Prostate gland (tissue), 2 donors: ENCODE measurements at places on chromosomes 11 and 22.

DNA sequence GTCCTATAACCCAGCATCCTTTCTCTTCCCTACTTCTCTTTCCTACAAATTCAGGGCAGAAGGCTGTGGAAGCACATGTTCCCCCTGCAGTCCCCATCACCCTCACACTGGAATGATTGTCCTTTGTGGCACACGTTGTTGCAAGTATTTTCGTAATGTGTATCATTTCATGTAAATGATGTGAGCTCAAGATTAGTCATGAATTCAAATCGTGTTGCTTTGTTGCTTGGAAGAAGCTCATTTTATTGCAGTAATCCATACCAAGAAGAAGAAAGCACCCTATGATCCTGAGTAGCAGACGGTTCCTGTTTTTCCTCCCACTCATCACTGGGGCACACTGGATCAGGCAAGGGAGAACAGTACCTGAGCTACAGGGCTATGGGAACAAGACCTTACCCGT, 173.4 kb downstream of the NCAM1 start:
- no peaks in the 10 kb centered on the region for H3K4me1 ChIP-seq
- H3K4me3 ChIP-seq = no peak overlapping the region
- H3K36me3 ChIP-seq = no peaks in the 10 kb centered on the region
- no peak overlapping the region for H3K27ac ChIP-seq
- no peaks in the 10 kb centered on the region for H3K27me3 ChIP-seq

DNA sequence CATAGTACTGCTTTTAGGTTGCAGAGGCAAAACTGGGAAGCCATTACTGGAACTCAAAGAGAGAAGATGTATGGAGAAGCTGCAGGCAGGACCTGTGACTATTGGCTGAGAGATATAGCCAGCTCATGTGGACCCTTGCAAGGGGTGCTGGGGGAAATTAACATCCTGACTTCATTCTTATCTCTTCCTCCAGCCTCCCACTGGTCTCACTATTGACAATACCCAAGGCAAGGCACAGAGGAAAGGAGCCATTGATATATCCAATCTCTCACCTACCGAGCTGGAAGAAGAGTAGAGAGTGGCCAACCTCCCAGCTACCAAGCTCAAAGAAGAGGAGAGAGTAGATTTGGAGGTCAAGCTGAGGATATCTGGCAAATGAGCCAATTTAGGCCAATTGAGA, 36.8 kb upstream of the ZBED5 start:
- no peaks in the 10 kb centered on the region for H3K36me3 ChIP-seq
- H3K27me3 ChIP-seq = no peaks in the 10 kb centered on the region

DNA sequence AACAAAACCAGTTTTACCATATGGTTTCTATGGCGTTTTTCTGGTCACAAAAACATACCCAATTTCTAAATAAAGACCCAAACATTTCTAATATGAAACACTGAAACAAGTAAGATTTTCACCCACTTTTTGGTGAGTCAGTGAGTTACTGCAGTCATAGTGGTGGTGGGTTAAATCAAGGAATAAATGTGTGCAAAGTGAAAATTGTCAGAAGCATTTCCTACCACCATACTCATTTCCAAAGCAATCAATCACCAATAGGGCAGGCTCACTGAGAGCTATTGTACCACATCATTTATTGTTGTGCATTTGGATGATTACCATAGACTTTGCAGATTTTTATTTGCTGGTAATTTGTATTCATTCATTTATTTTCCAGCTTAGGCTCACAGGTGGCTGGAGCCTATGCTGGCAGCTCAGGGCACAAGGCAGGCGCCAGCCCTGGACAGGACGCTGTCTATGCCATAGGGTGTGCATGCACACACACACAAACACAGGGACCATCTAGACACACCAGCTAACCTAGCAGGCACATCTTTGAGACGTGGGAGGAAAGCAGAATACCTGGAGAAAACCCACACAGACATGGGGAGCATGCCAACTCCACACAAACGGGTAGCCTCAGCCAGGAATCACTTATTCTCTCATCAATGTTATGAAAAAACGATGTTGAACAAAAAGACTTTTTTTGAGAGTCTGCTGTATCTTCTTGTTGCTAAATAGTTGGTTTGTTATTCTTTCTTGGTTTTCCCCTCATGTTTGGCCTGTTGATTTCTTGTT, 5.1 kb downstream of the FAM118B start:
- H3K4me1 ChIP-seq = peaks cover 3% of the 10 kb centered on the region
- no peaks in the 10 kb centered on the region for H3K36me3 ChIP-seq
- no peak overlapping the region for H3K27ac ChIP-seq

- no peaks in the 10 kb centered on the region for H3K4me1 ChIP-seq
- no peak for DNase-seq
- no peaks in the 10 kb centered on the region for H3K36me3 ChIP-seq
- no peaks in the 10 kb centered on the region for H3K27me3 ChIP-seq
- H3K27ac ChIP-seq = no peak overlapping the region
Observed at GRCh38 chr11:115887316-115887715, 383.1 kb upstream of the CADM1 start.

GRCh38 chr22:41524809-41525449, 19.3 kb downstream of the POLR3H start:
- H3K27me3 ChIP-seq = no peaks in the 10 kb centered on the region
- no peak for DNase-seq
- H3K4me1 ChIP-seq = peaks cover 5% of the 10 kb centered on the region
- H3K4me3 ChIP-seq = no peak overlapping the region

- peak overlapping the region; percentile 85 for H3K27ac ChIP-seq
- no peaks in the 10 kb centered on the region for H3K36me3 ChIP-seq
- no peaks in the 10 kb centered on the region for H3K27me3 ChIP-seq
- H3K4me1 ChIP-seq = peaks cover 4% of the 10 kb centered on the region
- peak; percentile 67 for DNase-seq
Observed at GRCh38 chr11:57566005-57566904, 1.2 kb downstream of the UBE2L6 start.

DNA sequence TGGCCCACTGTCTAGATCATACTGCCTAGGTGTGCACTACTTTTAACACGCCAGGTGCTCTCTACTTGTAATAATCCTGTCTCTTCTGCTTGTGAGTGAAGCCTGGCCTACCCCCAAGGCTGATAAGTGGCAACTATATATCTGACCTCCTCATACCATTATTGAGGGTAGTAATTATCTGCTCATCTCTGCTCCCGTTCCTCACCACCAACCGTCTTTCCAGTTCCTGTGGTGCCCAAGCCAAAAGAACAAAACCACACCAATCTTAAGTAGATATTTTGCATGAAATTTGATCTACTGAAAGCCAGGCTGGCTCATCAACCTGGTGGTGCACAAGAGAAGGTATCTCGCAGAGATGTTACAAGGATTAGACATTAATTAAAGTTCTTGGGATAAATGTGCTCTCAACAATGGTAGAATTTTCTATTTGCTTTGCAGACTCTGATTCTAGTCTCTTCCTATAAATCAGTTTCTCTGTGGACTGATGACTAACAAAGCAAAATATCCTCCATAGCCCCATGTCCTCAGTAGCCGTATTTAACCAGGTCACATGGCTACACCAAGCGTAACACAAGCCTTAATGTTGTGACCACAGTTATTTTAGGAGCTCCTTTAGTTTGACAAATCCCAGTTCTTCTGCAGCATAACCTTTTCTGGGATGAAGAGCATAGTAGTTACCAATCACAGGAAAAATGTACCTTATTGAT, 267.2 kb downstream of the NTM start:
- no peak overlapping the region for H3K4me3 ChIP-seq
- H3K36me3 ChIP-seq = no peaks in the 10 kb centered on the region
- no peak for DNase-seq
- H3K27me3 ChIP-seq = no peaks in the 10 kb centered on the region
- H3K27ac ChIP-seq = no peak overlapping the region
- no peaks in the 10 kb centered on the region for H3K4me1 ChIP-seq

- H3K27ac ChIP-seq = no peak overlapping the region
- no peak overlapping the region for H3K4me3 ChIP-seq
- no peak for DNase-seq
- no peaks in the 10 kb centered on the region for H3K27me3 ChIP-seq
- no peaks in the 10 kb centered on the region for H3K4me1 ChIP-seq
Observed at GRCh38 chr22:45575607-45576272, 73.1 kb downstream of the FBLN1 start.

- no peak for DNase-seq
- no peak overlapping the region for H3K4me3 ChIP-seq
- peaks cover 5% of the 10 kb centered on the region for H3K27me3 ChIP-seq
- no peaks in the 10 kb centered on the region for H3K36me3 ChIP-seq
Observed at GRCh38 chr11:64297699-64298358, 2.3 kb upstream of the CATSPERZ start.

- peak overlapping the region; percentile 78 for H3K4me3 ChIP-seq
- peak overlapping the region; percentile 96 for H3K27ac ChIP-seq
- DNase-seq = no peak
- H3K36me3 ChIP-seq = no peaks in the 10 kb centered on the region
Observed at GRCh38 chr11:65573391-65574079, 1.2 kb downstream of the FAM89B start.

DNA sequence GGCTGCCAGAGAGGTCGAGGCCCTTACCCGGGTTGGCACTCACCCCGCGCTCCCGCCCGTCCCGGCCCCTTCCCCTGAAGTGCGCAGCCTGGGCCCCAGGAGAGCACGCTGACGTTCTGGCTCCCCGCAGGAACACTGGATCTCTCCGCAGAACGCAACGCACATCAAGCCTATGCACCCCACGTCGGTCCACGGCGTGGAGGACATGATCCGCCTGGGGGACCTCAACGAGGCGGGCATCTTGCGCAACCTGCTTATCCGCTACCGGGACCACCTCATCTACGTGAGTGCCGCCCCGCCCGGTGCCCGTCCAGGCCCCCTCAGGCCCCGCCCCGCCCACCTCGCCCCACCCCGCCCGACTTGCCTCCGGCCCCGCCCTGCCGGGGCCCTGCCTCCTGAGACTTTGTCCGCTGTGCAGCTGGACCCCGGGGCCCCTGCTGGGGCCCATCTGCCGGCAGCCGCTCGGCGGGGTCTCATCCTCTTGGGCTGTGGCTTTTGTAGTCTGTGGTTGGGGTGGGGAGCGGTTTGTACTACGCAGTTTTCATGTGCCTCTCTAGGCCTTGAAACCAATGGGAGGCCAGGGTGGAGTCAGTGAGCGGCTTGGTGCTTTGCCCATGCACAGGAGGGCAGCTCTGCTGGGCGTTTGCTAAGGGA, 19.7 kb downstream of the MYO7A start:
- DNase-seq = no peak
- no peaks in the 10 kb centered on the region for H3K27me3 ChIP-seq
- H3K27ac ChIP-seq = no peak overlapping the region
- no peaks in the 10 kb centered on the region for H3K4me1 ChIP-seq

GRCh38 chr22:27386186-27386585, 415.4 kb downstream of the MN1 start:
- H3K27ac ChIP-seq = no peak overlapping the region
- no peaks in the 10 kb centered on the region for H3K4me1 ChIP-seq
- DNase-seq = no peak
- H3K27me3 ChIP-seq = no peaks in the 10 kb centered on the region
- no peak overlapping the region for H3K4me3 ChIP-seq

DNA sequence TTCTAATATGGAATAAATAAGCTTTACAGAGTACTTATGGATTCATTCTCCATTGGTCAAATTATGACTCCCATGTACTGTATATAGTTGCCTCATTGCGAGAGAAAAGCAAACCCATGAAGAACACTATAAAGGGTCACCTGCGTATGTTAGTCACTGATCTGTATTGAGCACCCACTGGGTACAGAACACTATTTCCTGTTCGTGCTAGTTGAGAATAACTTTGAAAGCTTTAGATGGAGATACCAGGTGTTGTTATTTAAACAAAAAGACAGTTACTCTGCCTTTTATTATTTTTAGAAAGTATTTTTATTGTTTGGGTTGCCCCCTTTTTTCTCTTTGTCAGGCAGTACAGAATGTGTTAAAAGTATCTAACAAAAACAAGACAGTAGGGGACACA, 79.9 kb downstream of the DEUP1 start:
- H3K4me3 ChIP-seq = no peak overlapping the region
- no peaks in the 10 kb centered on the region for H3K27me3 ChIP-seq
- H3K36me3 ChIP-seq = no peaks in the 10 kb centered on the region
- no peaks in the 10 kb centered on the region for H3K4me1 ChIP-seq
- no peak for DNase-seq

DNA sequence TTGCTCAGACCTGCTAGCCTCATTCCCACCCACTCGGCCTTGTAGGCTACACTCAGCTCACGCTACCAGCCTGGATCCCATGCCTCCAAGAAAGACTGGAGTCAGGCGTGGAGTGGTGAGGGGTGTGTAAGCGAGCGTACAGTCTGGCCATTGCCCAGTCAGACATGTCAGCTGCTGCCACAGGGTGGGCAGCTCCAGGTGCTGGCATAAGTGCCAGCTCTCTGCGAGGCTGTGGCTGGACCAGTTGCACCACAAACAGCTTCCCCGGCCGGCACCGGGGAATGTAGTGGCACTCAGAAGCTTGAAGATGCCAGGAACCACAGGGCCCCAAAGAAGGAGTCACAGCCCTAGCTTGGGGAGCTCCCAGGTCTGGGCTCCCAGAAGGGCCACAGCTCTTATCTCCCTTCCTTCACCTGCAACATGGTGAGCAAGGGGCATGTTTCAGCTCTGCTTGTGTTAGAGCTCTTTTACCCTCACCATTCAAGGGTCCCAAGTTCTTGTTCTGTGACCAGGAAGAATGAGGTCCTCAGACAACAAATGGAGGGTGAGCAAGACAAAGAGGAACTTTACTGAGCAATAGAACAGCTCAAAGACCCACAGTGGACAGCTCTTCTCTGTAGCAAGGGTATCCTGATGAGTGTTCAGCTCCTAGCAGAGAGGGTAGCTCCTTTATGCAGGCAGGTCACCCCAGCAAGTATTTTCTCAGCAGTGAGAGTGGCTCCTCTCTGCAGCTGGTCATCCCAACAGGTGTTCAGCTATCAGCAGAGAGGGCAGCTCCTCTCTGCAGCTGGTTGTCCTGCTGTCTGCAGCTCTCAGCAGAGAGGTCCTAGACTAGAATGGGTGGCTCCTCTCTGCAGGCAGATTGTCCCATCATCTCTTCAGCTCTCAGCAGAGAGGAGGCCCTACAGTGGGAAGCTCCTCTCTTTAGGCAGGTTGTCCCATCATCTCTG, 6.0 kb downstream of the SBF2 start:
- no peaks in the 10 kb centered on the region for H3K27me3 ChIP-seq
- no peak overlapping the region for H3K4me3 ChIP-seq
- peaks cover 3% of the 10 kb centered on the region for H3K4me1 ChIP-seq
- no peak for DNase-seq

- H3K4me1 ChIP-seq = no peaks in the 10 kb centered on the region
- DNase-seq = no peak
- H3K36me3 ChIP-seq = no peaks in the 10 kb centered on the region
- H3K27ac ChIP-seq = no peak overlapping the region
- H3K27me3 ChIP-seq = no peaks in the 10 kb centered on the region
- H3K4me3 ChIP-seq = no peak overlapping the region
Observed at GRCh38 chr11:75678620-75679259, 9.9 kb upstream of the MAP6 start.

GRCh38 chr11:3153291-3153861, 11.7 kb downstream of the OSBPL5 start:
- H3K36me3 ChIP-seq = no peaks in the 10 kb centered on the region
- peak overlapping the region; percentile 48 for H3K27ac ChIP-seq
- H3K27me3 ChIP-seq = no peaks in the 10 kb centered on the region
- H3K4me3 ChIP-seq = no peak overlapping the region
- peaks cover 11% of the 10 kb centered on the region for H3K4me1 ChIP-seq

- H3K27ac ChIP-seq = no peak overlapping the region
- no peaks in the 10 kb centered on the region for H3K27me3 ChIP-seq
- no peak for DNase-seq
Observed at GRCh38 chr11:70925238-70925637, 327.1 kb downstream of the SHANK2 start.
